ENCODE measurements at places on chromosomes 16 and 17. TPM values are rescaled to one million over a fixed set of nuclear protein-coding genes. Genes with fewer than 3 reads are reported as not detected.

Gene ITGAL
- 2.5 TPM for total RNA-seq

Gene TERB1
- not detected for total RNA-seq

GRCh38 chr16:73956587-73957494, 339.8 kb upstream of the PSMD7 start:
- H3K4me1 ChIP-seq: peaks cover 10% of the 10 kb centered on the region
- DNase-seq: no peak
- no peak overlapping the region for H3K27ac ChIP-seq
- H3K4me3 ChIP-seq: no peak overlapping the region
- H3K36me3 ChIP-seq: no peaks in the 10 kb centered on the region

DNA sequence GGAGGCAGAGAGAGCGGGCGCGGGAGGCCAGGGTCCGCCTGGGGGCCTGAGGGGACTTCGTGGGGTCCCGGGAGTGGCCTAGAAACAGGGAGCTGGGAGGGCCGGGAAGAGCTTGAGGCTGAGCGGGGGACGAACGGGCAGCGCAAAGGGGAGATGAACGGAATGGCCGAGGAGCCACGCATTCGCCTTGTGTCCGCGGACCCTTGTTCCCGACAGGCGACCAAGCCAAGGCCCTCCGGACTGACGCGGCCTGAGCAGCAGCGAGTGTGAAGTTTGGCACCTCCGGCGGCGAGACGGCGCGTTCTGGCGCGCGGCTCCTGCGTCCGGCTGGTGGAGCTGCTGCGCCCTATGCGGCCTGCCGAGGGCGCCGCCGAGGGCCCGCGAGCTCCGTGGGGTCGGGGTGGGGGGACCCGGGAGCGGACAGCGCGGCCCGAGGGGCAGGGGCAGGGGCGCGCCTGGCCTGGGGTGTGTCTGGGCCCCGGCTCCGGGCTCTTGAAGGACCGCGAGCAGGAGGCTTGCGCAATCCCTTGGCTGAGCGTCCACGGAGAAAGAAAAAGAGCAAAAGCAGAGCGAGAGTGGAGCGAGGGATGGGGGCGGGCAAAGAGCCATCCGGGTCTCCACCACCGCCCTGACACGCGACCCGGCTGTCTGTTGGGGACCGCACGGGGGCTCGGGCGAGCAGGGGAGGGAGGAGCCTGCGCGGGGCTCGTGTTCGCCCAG, 1.2 kb upstream of the CBX4 start:
- peaks cover 51% of the 10 kb centered on the region for H3K27me3 ChIP-seq
- no peaks in the 10 kb centered on the region for H3K36me3 ChIP-seq
- peak overlapping the region; percentile 98 for H3K27ac ChIP-seq
- DNase-seq: no peak

GRCh38 chr17:64156670-64157069, 26.7 kb upstream of the ERN1 start:
- no peak for DNase-seq
- H3K36me3 ChIP-seq: no peaks in the 10 kb centered on the region
- H3K4me3 ChIP-seq: no peak overlapping the region
- H3K27ac ChIP-seq: peak overlapping the region; percentile 50
- peaks cover 29% of the 10 kb centered on the region for H3K4me1 ChIP-seq
- H3K27me3 ChIP-seq: no peaks in the 10 kb centered on the region

DNA sequence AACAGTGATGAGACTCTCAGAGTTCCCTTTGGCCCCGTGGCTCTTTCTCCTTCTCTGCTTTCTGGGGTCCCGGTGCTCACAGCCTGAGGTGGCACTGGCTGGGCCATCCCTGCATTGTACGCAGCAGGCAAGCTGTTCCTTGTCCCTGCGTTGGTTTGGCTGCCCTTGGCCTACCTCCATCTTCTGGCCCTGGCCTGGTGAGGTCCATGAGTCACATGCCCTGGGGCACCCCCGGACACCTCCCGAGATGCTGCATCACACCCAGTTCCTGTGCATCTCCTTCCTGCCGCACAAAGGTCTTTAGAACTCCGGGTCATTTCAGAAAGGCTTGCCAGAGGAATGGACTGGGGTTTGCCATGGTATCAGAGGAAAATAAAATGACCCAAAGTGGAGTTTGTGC, 9.5 kb downstream of the SULT1A2 start:
- H3K27me3 ChIP-seq: no peaks in the 10 kb centered on the region
- DNase-seq: no peak
- H3K4me1 ChIP-seq: no peaks in the 10 kb centered on the region
- H3K4me3 ChIP-seq: no peak overlapping the region
- peaks cover 100% of the 10 kb centered on the region for H3K36me3 ChIP-seq

GRCh38 chr16:21600031-21600773, 825 bp downstream of the METTL9 start:
- H3K27me3 ChIP-seq: no peaks in the 10 kb centered on the region
- no peak for DNase-seq
- no peaks in the 10 kb centered on the region for H3K36me3 ChIP-seq
- H3K4me3 ChIP-seq: peak overlapping the region; percentile 86

DNA sequence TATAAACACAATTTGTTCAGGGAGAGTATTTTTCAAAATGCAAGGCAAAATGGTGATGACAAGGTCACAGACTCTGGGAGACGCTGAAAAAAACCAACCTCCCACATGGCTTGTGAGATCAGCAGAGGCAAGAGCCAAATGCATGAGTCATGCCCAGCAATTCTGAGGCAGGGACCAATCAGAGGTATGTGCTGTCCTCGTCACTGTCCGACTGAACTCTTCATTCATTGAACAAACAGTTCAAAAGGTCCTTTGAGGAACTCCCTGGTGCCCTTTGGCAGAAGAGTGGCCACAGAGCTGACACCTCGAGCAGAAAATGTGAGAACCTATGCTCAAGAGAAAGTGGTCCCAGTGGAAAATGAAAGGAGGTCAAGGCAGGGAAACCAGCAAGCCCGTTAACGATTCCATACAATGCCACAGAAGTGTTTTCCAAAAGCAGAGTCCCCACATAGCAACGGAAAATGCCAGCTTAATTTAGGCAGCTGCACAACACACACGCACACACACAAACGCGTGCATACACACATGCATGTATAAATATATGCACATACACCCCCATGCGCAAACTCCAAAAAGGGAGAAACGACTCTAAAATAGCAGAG, 50.9 kb downstream of the CDH11 start:
- peak overlapping the region; percentile 77 for H3K27ac ChIP-seq
- H3K4me3 ChIP-seq: peak overlapping the region; percentile 15
- peak; percentile 92 for DNase-seq
- H3K27me3 ChIP-seq: no peaks in the 10 kb centered on the region
- H3K4me1 ChIP-seq: peaks cover 48% of the 10 kb centered on the region

DNA sequence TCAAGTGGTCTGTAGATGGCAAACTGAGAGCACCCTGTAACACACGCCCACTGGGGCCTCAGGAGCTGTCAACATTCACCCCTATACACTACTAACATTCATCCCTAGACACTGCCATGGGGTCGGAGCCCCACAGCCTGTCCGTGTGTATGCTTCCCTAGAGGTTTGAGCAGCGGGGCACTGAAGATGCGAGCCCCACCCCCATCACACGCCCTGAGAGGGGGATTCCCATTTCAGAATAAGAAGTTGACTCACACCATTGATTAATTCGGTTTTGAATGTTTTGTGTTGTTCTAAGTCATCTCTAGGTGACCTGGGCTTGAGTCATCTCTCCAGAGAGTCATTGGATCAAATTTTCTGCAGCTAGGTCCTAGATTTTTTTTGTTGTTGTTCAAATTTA, 37.3 kb upstream of the MMD start:
- DNase-seq: no peak
- peaks cover 22% of the 10 kb centered on the region for H3K4me1 ChIP-seq
- no peak overlapping the region for H3K27ac ChIP-seq
- no peaks in the 10 kb centered on the region for H3K36me3 ChIP-seq

DNA sequence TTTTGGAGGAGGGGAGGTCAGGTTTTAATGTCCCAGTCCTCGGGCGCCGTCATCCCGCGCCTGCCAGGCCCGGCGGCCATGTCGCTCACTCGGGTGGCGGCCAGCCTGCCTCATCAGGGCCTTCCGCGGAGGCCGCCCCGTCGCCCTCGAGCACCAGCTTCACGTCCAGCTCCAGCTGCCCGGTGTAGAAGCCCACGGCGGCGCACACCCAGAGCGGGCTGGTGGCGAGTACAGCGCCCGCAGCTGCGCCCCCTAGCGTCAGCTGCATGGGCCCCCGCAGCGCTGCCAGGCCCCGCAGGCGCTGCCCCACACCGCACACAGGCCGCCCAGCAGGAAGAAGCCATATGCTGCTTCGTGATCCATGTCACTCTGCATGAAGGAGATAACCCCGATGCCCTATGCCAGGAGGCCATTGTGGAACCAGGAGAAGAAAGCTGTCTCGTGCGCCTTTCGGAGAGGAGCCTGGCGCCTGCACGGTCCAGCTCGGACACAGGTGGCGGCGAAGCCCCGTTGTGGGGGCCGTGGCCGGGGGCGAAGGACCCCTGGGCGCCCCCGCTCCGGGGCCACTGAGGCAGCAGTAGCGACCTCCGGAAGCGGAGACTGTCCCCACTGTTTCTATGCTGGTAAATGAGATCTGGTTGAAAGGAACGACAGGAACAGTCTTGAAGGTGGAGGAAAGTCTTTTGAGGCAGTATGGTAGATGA, 9.6 kb downstream of the AP2B1 start:
- peaks cover 42% of the 10 kb centered on the region for H3K4me1 ChIP-seq
- H3K36me3 ChIP-seq: peaks cover 77% of the 10 kb centered on the region

- no peak overlapping the region for H3K27ac ChIP-seq
- no peaks in the 10 kb centered on the region for H3K36me3 ChIP-seq
- no peaks in the 10 kb centered on the region for H3K4me1 ChIP-seq
Observed at GRCh38 chr17:40949418-40949817, 12.0 kb upstream of the KRT23 start.

DNA sequence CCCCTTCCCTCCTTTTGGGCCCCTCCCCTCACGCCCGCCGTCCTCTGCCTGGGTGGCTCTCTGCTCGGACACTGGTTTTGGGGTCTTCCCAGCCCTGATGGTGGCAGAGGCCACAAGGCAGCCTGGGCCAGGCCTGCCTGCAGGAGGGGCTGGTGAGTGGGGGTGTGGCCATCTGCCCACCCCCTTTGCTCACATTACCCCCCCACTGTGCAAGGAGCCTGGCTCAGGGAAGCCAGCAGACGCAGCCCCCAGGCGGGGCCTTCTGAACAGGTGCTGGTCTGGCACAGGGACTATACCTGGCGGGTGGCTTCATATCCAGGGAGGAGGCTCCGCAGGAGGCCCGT, 10.7 kb upstream of the ZFPM1 start:
- H3K4me1 ChIP-seq: peaks cover 11% of the 10 kb centered on the region
- no peak overlapping the region for H3K27ac ChIP-seq
- no peaks in the 10 kb centered on the region for H3K27me3 ChIP-seq
- H3K4me3 ChIP-seq: no peak overlapping the region
- no peak for DNase-seq
- no peaks in the 10 kb centered on the region for H3K36me3 ChIP-seq

Measured in esophagus muscularis mucosa (tissue), 4 donors.